ENCODE measurements at places on chromosomes 2 and 18.

- no peak for DNase-seq
Observed at GRCh38 chr2:190050001-190050400, 12.5 kb downstream of the MSTN start.

DNA sequence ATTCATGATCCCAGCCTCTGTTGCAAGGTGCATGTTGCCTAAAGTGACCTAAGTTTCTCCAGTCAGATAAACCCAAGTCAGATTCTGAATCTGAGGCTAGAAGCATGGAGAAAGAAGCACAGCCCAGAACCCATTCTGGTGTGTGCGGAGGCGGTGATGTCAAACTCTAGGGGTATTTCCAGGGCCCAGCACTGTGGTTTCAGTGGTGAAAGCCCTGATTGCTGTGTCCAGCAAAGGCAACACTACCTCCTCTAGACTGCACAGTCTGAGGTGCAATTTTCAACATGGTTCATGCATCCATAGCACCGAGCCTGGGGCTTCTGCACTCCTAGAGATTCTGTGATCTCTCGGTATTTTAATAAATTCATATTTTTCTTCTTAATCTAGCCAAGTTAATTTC is 264.8 kb upstream of the KLHL29 start:
- DNase-seq: no peak

DNA sequence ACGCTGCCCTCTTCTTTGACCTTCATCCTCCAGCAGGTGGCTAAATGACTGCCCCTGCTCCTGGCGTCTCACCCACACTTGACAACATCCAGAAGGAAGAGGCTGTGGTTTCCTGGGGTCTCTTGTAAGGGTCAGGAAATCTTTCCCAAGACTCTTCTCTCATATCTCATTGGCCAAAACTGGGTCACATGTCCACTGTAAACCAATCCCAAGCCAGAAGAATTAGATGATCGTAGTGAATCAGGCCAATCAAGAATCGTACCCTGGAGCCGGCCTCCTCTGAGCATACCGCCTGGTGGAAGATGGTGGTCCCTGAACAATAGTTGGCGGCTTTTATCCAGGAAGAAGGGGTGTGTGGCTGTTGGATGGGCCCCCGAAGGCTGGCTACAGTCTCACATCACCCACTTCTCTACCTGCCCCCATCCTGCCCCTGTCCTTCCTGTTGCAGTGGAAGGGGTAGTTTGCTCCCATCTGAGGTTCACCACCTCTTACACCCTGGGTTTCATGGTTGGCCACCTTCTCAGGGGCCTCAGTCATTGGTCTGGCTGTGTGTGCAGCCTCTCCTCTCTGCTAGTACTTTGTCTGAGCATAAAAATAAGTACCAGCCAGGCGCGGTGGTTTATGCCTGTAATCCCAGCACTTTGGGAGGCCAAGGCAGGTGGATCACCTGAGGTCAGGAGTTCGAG is 3.8 kb downstream of the SAG start:
- DNase-seq: no peak

GRCh38 chr18:31100436-31101182 is 1.6 kb downstream of the DSC2 start:
- no peak for DNase-seq

GRCh38 chr2:140363131-140363530 is 1582.9 kb upstream of the NXPH2 start:
- no peak for DNase-seq

DNA sequence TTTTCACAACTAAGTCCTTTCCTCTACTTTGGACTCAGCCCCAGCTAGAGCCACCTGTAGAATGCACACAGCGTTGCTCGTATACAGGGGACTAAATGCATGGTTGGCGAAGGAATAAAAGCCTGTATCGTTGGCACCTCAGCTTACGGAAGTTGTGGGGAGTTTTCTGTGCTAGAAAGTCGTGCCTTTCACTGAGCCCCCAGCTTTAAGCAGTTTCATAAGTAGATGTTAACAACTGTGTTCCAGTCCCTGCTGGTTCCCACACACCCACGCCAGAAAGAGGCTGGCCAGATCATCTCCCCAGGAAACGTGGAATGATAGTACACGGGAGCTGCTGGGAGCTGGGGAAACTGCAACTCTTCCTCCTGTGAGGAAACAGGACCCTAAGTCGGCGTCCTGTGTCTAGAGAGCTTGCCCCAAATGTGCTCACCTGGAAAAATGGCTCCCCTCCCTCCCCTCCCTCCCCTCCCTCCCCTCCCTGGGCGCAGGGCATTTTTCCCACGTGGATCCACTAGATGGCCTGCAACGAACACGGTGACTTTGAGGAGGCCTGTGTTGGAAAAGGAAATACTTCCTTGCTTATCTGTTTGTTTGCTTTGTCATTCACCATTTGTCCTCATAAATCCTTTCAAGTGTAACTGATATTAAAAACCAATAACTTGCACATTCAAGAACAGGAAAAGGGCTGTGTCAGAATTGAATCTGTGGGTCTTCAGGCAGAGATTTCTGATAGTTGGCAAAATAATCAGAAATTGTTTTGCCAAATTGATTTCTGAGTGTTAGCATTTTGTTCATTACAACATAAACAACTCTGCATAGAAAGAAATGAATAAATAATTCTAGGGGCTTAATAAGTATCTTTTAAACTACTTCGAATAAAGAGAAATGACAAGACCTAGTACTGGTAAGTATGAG is 43.9 kb upstream of the RFX8 start:
- DNase-seq: no peak

- no peak for DNase-seq
Observed at GRCh38 chr2:198383392-198383791, 579.0 kb downstream of the PLCL1 start.

DNA sequence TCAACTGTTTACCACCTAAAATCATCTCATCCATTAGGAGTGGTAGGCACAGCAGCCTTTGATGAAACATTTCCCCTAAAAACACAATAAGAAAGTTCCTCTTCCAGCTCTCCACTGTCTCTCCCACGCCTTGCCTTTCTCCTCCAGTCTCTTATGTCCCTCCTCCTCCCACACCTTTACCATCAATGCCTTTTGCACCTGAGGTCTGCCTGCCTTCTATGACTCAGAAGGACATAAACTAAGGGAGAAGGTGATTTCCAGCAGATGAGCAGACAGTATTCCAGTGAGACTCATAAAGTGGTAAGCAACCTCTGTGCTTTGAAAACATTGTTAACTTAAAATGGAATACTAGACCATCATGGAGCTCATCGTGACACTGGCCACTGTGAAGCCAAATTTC is 34.2 kb upstream of the NDUFV2 start:
- DNase-seq: no peak

DNA sequence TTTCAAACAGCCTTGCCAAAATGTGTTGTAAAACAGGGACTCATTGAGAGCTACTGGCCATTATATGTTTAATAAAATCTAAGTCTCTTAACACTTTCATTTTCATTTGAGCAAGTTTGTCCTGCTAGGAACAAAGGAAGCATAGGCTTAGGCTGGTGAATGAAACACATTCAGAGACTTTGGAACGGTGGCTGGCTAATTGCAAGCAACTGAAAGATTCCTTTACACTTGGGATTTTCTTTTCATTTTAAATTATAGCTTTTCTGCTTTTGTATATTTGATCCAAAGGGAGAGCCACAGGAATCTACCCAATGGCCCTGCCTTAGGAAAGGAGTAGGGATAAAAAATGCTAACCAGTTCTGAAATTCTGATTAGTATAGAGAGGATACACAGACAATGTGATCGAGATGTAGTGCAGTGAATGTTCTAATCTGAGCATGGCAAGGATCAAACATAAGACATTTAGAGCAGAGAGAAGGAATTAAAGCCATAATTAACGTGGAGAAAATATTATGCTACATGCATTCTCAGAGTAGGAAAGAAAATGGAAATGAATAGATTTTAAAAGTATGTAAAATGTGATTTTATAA is 911.4 kb upstream of the SLC39A10 start:
- no peak for DNase-seq

DNA sequence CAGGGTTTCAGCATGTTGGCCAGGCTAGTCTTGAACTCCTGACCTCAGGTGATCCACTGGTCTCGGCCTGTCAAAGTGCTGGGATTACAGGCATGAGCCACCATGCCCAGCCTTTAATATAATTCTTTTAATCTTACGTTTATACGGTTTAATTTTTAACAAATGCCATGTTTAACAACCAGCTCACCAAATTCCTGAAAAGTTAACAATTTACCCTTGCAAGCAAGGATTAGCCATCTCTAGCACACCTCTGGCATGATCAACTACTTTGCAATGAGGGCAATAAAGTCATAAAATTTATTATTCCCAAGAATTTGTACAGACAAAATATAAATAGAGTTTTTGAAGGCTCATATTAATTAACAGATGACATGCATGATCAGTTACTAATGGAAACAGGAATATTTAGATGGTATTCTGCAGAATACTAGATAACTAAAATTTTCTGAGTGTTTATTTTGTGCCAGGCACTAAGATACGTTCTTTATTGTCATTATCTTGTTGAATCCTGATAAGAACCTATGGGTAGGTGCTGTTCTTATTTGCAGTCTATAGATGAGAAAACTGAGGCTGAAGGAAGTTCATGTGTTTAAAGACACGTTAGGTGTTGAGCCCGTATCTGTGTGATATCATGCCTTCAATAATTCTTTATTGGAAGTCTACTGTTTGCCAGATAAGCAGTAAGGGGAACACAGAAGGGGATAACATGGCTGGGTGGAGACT is 190.1 kb downstream of the CDCA7 start:
- DNase-seq: no peak

- no peak for DNase-seq
Observed at GRCh38 chr2:33384599-33384961, 91.9 kb upstream of the RASGRP3 start.

DNA sequence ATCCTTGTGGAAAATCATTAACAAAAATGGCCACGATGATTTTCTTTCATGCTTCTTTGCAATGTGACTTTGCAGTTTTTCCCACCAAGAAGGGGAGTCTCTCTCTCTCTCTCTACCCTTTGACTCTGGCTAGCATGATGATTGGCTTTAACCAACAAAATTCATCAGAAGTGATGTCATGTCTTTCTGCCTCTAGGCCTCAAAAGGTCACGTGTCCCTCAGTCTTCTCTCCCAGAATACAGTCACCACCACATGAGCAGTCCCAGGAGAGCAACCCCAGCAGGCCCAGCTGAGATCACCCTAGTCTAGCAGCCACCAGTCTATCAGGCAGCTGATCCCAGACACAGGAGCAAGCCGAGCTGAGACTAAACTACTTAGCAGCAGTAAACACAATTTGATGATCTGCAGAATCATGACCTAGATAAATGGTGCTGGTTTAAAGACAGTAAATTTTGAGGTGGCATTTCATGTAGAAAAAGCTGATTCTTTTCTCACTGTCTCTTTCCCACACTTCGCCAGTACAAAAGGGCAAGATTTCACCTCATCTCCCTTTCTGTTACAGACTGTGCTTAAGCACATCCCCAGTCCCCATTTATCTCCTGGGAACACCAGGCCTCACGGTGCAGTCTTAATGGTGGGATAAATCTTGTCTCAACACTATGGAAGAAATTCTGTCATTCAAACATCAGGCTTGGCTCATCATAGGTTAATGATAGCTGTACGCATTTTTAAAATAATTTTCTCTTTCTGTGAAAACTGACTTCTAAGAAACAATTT is 132.7 kb downstream of the SCG2 start:
- no peak for DNase-seq

DNA sequence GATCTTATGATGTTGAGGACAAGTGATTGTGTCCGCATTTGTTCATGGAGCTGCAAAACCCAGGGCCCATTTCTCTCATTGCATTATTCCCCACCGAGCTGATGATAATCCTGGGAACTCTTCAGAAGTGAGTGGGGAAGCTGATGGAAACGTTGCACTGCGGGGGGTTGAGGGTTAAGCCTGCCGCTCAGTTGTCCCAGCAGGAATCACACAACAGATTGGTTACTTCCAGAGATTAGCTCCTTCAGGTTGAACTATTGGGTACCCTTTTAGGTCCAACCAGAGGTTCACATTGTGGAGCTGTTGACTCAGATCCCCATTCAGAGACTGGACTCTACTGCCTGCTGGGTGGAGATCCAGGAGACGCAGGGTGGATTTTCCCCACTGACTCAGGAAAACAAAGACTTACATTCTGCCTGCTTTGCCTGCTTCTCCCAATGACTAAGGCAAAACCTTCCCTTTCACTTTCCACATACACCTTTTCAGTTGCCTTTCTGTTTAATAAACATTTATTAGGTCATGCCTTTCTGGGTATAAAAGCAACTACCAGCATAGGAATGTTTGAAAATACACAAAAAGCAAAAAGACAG is 286.4 kb downstream of the TXNL1 start:
- DNase-seq: no peak

DNA sequence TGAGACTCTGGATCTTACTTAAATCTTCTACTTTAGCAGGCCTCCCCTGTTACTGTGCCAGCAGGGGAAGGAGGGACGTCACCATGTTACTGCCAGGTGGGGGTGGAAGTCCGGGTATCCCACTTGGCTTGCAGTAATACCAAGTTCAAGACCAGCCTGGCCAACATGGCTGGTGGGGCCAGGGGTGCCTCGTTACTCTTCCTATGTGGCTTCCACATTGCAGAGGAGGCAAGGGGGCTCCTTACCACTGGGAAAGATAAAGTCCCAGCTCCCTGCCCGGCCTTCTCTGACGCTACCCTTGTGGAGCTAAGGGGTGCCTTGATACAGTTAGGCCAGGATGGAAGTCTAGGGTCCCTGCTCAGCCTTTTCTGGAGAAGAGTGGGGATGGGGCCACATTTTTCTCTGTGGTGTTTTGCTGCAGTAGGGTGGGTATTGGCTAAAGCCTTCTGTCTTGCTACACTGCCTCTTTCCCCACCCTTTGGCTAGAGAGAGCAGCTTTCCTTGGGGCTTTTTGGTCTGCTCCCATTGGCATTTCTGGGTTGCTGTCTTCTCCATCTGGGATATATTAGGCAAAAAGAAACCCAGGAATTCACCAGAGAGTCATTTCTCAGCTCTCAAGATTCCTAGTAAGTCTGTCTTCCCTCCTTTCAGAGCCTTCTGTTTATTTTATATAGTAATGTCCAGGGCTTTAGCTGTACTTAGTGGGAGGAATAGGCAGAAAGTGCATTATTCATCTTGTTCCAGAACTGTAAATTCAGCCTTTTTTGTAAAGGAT is 21.9 kb downstream of the ELMOD3 start:
- DNase-seq: no peak

- no peak for DNase-seq
Observed at GRCh38 chr2:216113572-216113971, 4.4 kb downstream of the XRCC5 start.

DNA sequence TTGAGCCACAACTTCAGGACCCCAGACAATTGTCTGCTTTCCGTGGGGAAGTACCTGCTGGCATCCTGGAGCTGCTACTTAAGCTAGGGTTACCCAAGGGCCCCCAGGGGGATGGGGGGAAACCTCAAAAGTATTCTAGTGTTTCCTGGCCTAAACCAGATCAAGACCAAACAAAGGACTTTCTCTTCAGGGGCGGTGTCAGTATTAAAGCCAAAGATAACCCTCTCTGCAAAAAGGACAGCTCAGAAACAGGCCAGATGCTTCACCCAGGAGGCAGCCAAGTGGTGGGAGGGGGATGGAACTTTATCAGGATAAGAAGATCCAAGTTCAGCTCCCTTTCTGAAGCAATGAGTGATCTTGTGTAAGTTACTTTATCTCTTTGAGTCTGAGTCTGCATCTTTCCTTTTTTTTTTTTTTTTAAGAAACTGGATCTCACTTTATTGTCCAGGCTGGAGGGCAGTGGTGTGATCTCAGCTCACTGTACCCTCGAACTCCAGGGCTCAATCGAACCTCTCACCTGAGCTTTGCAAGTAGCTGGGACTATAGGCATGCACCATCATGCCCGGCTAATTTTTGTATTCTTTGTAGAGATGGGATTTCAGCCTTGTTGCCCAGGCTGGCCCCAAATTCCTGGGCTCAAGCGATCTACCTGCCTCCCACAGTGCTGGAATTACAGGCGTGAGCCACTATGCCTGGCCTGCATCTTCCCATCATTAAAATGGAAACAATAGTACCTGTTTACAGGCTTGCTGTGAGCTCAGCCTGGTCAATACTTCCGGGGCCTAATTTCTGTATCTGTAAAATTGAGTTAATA is 151.8 kb upstream of the PTPRM start:
- no peak for DNase-seq

Data from CD4-positive, alpha-beta T cell treated with Interleukin-4 for 1 hour (primary cell).